ENCODE measurements at places on chromosomes 3 and 15. TPM values are rescaled to one million over a fixed set of nuclear protein-coding genes. Genes with fewer than 3 reads are reported as not detected.

GANC gene
- total RNA-seq, result 14.2 TPM

FBXW12 gene
- total RNA-seq, result 0.46 TPM

SERINC4 gene
- 0.46 TPM for total RNA-seq

FBXO22 gene
- 25.1 TPM for total RNA-seq

CYP11A1 gene
- 2.0 TPM for total RNA-seq

DPPA4 gene
- not detected for total RNA-seq

COLQ gene
- 0.13 TPM for total RNA-seq

Measured in kidney epithelial cell (primary cell).